ENCODE measurements at places on chromosomes 2 and 18.

DNA sequence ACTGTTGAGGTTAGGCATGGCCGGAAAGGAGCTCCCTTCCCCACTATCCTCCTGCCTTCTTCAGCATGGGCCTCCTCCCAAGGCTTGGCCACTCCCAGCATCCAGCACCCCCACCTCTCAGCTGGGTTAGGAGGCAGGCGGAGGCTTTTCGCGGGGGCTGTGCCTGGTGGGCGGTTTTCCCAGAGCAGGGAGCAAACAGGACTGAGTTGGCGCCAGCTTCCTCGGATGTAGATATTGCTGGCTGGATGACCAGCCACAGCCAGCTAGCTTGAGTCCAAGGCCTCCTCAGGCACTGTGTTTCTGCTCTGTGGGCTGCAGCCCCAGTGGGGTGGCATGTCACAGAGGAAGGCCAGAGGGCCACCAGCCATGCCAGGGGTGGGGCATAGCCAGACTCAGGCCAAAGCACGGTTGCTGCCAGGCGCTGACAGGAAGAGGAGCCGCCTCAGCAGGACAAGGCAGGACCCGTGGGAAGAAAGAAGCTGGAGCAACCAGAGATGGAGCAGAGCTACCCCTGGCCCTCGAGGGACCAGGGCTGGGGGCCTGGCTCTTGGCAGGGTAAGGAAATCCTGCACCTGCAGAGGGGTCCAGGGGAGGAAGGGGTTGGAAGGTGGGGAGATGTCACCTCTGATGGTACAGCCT is at the start of gene TCF23:
TSS of gene TCF23 (plus strand) at position 204 of the 639 bp plus-strand sequence. CDS start at position 334, 130 bp downstream.
- no peak for DNase-seq

- no peak for DNase-seq
Observed at GRCh38 chr2:71559828-71560637, 106.7 kb downstream of the DYSF start.

- DNase-seq, result no peak
Observed at GRCh38 chr2:200443376-200443775, 66.5 kb downstream of the KCTD18 start.

- no peak for DNase-seq
Observed at GRCh38 chr2:220241423-220241822, 614.0 kb downstream of the SLC4A3 start.

DNA sequence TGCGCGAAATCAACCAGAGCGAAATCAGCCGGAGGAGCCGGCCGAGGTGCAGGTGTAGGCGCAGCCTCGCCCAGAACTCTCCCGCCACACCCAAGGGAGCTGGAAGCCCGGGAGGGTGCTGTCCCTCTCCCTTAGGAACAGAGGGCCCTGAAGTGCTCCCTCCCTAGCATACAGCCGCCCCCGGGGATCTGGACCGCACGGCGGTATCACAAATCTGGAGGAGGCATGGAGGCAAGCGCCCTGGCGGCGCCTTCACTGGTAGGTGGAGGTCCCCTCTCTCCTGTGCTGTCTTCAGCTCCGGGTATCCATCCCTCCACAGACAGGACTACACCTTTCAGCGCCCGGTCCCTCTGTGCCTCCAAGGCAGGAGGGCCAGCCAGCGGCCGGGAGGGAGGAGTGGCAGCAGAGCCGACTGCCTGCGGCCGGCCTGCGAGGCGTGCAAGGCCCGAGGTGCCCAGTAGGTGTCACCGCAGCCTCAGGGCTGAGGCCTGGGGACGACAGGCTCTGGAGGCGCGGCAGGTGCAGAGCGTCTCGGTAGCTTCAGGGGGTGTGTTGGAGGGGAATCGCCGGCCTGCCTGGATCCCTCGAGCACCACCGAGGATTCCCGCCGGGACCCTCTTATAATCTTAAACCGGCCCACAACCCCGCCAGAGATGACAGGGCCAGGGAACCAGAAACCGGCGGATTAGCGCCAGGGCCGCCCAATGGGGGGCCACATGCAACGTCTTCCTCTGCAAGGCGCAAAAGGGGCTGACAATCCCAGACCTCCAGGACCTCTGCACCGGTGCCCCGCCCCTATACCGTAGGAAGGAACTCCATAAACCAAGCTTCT is 2.8 kb downstream of the IHH start:
- peak; percentile 61 for DNase-seq

GRCh38 chr2:85231952-85232351 is 95.8 kb downstream of the TGOLN2 start:
- no peak for DNase-seq

DNA sequence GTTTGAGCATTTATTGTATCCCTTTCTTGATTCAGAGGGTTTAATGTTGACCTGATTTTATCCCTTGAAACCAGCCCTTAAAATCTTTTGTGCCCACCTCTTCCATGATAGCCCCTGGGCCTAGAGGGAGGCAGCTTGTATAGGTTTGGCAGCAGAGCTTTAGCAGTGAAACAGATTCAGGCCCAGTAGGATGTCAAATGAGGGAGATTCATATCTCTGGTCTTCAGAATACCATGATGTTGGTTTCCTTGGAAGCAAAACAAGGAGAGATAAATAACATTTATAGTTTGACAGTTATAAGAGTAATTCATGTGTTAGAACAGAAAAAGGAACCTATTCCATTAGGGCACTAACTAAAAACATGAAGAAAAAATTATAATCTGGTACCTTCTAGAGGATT is 649.2 kb downstream of the METTL4 start:
- no peak for DNase-seq

DNA sequence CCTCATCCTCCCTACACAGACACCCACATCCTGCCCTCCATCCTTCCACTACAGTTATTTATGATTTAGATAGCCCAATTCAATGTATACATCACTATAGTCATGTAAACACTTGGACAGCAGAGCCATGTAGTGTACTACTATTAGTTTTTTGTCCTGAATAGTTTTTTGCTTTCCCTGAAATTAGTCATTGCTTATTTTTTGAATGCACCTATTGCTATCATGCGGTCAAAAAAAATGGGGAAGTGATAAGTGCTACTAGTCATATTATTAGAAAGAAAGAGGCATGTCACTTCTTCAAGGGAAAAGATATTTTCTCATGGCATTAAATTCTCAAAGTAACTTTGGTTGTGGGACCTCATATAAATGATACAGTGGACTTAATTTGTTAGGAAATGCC is 6.8 kb upstream of the GREB1 start:
- no peak for DNase-seq

DNA sequence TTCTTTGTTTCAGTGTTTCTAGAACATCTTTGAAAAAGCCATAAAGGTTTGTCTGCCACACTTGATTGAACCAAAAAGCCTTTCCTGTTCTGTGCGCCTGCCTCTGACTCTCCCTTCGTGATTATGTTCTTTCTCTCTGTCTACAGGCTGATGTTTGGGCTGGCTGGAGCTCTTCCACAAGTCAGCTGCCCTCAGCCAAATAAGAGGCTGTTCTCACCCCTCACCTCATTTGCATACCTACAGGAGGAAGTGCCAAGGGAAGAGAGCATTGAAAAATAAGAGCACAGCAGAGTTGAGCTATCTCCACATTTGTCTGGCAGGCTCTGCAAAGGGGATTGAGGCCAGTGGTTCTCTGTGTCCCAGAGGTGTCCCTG is 15.8 kb downstream of the INPP5D start:
- DNase-seq, result no peak

GRCh38 chr18:50429207-50429948 is 54.5 kb downstream of the SKA1 start:
- DNase-seq, result no peak

GRCh38 chr2:232316461-232317330 is 61.9 kb upstream of the ALPP start:
- DNase-seq, result no peak

DNA sequence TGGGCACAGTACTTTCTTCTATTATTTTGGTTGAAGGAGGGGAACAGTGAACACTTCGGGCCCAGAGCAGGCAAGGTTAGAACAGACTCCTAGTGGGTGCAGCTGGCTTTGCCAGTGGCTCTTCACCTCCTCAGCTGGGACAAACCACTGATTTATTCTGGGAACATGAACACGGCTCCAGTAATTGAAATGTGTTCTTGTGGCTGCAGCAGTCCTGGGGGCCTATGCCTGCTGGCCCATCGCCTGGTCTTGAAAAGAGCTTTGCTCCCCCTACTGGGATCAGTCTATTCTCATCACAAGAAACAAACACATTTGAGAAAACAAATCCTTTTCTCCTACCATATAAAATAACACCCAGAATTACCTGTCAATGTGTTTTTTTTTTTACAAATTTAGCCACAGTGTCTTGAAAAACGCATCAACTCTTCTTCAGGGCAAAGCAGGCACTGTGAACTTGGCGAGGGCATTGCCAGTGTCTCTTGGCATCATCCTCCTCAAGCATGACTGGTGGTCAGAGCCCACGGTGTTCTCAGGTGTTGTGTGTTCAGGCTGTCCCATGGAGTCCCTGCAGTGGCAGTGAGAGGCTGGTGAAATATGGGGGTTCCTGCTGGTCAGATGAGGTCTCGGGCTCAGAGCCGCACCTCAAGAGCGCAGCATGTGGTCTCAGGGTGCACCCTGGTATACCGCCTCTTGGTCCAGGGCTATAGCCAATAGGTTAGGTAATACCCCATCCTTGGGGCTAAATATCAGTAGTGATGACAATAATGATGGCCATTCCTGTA is 51.3 kb downstream of the RNF144A start:
- no peak for DNase-seq

DNA sequence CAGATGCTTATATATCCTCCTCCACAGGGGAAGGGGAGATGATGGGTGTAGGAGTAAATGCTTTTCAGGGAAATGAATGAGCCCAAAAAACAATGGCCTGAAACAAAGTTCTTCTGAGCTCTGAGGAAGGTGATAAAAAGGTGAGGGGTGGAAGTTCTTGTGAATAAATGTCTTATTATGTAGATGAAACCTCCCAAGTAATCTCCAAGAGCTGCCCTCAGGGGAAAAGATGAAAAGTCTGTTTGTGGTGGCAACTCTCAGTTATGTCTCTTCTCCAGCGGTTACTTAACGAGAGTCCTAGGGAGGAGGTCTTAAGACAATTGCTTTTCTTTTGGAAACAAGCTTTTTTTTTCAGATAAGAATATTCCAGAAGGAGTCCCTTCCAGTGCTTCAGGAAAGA is 115.5 kb upstream of the CHAC2 start:
- no peak for DNase-seq

- DNase-seq, result no peak
Observed at GRCh38 chr2:14475994-14476393, 156.5 kb upstream of the LRATD1 start.

DNA sequence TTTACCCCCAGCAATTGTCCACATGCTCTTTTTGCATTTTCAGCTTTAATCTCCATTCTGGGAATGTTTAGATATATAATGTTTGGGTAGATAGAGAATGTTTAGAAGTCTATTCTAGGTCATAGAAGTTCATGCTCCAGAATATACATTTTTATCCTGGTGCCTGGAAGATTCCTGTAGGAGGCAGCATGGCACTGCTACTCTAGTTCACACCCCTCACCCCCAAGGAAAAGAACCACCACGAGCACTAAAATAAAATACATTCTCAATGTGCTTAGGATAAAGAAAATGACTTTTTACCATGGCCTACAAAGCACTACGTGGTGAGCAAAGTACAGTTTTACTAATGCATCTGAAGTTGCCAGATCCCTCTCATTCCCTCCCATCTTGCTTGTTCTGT is 53.8 kb downstream of the MYO1B start:
- no peak for DNase-seq

- DNase-seq, result no peak
Observed at GRCh38 chr2:82494739-82495138, 1964.3 kb downstream of the SUCLG1 start.

DNA sequence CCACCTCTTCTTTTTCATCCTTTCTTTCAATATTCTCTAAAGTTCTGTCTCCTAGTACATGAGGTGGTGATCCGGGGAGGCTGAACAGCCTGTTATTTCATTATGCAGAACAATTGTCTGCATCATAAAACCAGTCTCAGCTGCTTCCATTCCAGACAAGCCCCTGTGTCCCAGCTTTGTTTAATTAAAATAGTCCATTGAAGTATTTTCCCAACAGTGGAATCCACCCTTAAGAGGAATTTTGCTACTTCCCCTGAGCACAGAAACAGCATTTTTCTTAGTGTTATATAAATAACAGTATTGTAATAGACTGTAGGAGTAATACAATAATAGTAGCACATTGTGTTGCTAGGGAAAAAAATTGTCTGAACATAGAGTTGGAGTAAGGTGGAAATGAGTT is 395.4 kb upstream of the TCF4 start:
- no peak for DNase-seq

DNA sequence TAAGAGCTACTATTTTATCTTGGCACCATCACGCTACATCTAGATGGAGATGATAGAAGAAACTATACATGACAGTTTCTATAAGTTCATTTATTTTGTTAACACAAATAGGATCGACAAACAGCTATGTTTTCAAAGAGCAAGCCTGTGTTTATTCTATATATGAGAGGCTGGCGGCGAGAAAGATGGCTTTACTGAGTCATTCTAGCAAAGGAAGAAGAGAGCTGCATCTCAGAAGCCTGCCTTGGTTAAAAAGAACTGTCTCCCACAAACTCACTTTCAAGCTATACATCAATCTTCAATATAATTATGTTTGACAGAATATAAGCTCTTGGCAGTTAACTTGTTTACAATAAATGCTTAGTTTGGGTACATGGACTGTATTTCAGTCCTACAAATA is 13.0 kb downstream of the SATB2 start:
- DNase-seq, result no peak

DNA sequence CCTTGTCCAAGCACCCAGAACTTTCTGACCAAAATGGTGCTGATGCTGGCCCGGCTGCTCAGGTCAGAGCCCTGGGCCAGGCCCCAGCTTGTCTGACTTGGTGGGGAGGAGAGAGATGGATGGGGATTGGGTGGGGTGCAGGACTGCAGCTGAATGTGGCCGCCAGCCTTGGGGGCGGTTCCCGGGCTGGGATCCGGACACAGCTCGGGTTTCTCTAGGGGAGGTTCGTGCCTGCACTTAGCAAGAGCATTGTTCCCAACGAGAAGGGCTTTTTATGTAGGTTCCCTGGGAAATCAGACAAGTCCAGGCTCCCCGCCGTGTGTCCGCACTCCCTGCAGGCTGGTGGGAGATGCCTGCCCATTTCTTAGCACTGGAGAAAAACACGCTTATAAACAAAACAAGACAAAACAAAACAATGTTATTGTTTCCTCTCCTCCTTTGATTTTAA is 50.5 kb upstream of the HS6ST1 start:
- DNase-seq, result peak; percentile 71

DNA sequence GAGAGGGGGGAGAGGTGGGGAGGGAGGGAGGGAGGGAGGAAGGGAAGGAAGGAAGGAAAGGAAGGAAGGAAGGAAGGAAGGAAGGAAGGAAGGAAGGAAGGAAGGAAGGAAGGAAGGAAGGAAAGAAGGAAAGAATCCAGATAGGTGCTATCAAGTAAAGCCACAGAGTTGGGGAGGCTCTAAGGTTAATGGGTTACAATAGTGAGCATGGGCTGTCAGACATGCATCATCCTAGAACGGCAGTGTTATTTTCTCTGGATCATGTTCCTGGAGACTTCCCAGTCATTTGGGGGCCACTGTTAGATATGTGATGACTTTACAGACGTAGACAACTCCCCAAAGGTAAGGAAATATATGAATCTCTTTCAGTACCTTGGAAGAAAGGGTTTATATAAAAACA is 31.1 kb downstream of the CDK15 start:
- no peak for DNase-seq
